ENCODE measurements at places on chromosomes 11 and 22.

- DNase-seq = no peak
Observed at GRCh38 chr22:24400726-24401596, 26.4 kb upstream of the ADORA2A start.

- DNase-seq = no peak
Observed at GRCh38 chr22:45572444-45572843, 69.8 kb downstream of the FBLN1 start.

DNA sequence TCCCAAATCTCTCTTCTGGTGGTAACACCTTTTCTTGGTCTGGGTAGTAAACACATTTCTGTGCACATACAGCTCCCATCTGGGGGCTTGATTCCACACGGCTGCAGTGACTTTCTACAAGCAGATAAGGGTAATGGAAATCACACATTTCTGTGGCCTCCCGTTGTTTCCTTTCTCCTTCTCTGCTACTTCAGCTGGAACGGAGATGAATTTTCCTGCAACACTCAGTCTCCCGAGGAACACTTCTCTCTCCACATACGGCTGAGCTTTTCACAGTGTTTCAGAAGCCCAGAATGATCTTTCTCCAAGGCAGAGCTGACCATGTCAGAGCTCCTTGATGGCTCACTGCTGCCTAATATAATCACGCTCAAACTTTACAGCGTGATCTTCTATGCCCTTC is 364.3 kb upstream of the NARS2 start:
- DNase-seq = no peak

DNA sequence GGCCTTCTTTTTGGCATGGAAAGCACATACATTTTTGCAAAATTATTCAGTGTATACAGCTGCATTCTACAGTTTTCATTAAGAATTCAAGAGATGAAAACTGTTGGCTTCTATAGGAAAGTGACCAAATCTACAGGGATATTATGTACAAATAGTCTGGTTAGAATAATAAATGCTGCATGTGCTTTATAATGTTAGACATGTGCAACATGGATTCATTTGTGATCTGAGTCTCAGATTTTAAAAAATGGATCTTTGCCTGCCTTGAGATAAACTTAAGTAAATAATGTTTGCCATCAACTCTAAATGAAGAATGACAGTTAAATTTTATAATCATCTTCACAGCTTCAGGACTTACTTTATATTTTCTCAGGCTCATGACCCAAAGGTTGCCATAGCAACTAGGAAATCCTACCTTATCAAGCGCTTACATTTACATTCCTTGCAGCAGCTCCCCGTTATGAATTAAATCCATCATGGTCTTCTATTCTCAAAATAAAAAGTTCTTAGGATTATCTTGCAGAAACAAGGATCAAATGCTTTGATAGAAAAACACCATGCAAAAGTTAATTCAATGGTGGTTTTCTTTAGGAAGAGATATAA is 200.2 kb downstream of the CADM1 start:
- DNase-seq = no peak

- no peak for DNase-seq
Observed at GRCh38 chr11:19650467-19650866, 62.2 kb upstream of the NAV2 start.

- DNase-seq = no peak
Observed at GRCh38 chr22:49420651-49421050, 407.0 kb downstream of the BRD1 start.
